ENCODE measurements at places on chromosomes 6 and 20.

DNA sequence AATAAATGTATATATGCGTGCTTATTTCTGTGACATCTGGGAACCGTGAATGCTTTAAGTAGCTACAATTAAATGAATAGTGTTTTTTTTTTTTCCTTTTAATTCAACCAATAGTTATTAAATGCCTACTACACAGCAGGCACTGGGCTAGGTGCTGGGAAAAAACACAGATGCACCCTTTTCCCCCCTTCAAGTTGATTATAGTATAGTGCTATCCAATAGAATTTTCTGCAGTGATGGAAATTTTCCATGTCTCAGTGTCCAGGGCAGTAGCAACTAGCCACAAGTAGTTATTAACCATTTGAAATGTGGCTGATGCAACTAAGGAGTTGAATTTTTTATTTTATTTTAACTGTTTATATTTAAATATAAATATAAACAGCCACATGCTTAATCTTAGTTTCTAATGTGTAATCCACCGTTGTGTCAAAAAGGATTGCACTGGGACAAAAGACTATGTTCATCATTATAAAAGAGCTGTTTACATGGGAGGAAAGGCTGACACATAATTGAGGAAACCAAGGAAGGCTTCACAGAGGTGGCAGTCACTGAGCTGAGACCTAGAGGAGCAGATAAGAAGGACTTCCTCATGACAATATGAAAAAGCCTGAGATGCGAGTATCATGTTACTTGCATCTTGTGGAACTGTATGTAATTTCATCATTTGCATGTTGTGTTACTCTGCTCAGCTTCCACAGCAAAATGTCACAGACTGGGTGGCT is 261.2 kb upstream of the PLCB4 start:
- no peak for DNase-seq

DNA sequence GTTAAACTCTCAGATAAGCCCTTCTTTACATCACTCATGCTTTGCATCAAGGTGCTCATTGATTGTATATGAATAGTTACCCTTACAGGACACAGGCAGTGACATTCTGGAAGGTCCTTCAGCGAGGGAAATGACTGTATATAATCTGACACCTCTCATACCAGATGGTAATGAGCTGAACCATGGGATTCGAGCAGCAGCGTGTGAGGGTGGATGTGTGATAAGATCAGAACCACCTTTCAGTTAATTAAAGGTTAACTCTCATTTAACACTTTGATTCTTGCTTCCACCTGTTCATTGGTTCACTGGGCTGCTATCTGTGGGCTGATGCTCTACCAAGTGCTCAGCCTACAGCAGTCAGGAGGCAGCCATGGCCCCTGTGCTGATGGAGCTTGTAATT is 24.2 kb downstream of the NEDD9 start:
- no peak for DNase-seq

- no peak for DNase-seq
These were observed 46.9 kb downstream of the MMUT start for GRCh38 chr6:49416195-49416594.

DNA sequence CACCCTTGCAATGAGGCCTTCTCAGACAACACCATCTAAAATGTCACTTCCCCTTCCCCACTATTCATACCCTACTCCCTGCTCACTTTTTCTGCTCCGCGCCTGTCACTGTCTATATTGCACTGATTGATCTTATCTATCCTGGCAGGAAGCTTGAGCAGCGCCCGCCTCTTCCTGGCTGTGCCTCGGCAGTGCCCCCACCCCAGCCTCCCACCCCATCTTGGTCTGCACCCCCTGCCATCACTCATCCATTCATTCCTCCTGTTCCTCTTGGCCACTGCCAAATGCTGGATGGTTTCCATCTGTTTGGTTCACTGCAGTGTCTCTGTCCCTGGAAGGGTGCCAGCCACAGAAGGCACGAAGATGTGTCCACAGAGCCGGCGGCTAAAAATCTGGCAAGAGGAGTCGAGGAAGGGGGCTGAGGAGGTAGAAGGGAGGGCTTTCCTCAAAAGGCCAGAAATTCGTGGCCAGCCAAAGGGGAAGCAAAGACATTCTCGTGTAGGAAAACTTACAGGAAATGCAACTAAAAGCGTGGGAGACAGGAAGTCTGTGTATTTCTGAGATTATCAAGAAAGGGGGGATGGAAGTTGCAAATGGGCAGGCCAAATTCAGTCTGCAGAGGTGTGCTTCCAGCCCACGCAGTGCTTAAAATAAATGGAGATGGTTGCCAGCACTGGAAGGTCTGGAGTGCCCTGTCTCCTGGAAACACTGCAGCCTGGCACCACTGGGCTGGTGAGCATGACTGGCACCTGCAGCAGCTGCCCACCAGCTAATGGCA is 27.6 kb downstream of the SYNJ2 start:
- DNase-seq: no peak

GRCh38 chr20:2210646-2211552 is 84.9 kb upstream of the TGM3 start:
- no peak for DNase-seq

GRCh38 chr20:47306095-47306494 is 50.4 kb downstream of the ZMYND8 start:
- no peak for DNase-seq

All from CD4-positive, alpha-beta T cell (primary cell).